ENCODE measurements at places on chromosomes 16 and 17. TPM values are rescaled to one million over a fixed set of nuclear protein-coding genes. Genes with fewer than 3 reads are reported as not detected.

The SIAH1 gene
- 15.5 TPM for total RNA-seq

The PFAS gene
- 55.4 TPM for total RNA-seq

The HOXB8 gene
- total RNA-seq = 11.2 TPM

The ACSM3 gene
- 0.45 TPM for total RNA-seq
